ENCODE measurements at places on chromosomes 2 and 18.

- DNase-seq = no peak
Measured at GRCh38 chr2:110724820-110725219, 7.6 kb upstream of the ACOXL start.

DNA sequence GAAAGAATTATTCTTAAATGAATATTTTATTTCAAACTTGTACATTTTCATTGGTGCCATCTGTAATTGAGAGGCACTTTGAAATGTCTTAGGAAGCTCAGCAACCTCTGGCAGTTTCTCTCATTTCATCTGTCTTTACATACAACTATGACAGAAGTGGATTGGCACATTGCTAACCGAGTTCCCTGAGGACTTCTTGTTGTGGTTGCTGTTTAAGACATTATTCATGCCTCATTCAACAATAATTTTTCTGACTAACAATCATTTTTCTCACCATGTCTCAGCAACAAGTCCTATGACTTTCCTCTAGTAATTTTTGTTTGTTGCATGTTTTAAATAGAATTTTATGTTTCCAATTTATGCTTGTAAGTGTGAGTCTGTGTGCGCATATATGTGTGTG lies 284.0 kb upstream of the CWC22 start:
- DNase-seq = no peak

- DNase-seq = no peak
Measured at GRCh38 chr2:47708801-47709499, 74.0 kb upstream of the MSH6 start.

GRCh38 chr18:61597316-61597715 lies 264.1 kb downstream of the CDH20 start:
- no peak for DNase-seq

GRCh38 chr2:223008162-223008561 lies 43.8 kb upstream of the KCNE4 start:
- DNase-seq = no peak

DNA sequence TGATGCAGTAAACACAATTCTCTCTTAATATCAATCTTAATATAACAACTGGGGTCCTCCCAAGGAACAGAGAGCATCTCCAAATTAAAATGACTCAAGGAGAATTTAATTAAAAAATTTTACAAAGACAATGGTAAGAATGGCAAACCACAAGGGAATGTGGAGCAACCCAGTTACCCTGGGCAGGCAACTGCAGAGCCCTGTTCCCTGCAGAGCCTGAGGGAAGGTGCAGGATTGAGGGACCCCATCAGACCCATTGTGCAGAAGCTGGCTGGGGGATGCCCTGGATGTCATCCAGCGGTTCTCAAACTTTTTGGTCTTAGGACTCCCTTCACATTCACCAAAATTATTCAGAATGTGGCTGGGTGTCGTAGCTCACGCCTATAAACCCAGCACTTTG lies 262.8 kb downstream of the FBXO15 start:
- DNase-seq = no peak

DNA sequence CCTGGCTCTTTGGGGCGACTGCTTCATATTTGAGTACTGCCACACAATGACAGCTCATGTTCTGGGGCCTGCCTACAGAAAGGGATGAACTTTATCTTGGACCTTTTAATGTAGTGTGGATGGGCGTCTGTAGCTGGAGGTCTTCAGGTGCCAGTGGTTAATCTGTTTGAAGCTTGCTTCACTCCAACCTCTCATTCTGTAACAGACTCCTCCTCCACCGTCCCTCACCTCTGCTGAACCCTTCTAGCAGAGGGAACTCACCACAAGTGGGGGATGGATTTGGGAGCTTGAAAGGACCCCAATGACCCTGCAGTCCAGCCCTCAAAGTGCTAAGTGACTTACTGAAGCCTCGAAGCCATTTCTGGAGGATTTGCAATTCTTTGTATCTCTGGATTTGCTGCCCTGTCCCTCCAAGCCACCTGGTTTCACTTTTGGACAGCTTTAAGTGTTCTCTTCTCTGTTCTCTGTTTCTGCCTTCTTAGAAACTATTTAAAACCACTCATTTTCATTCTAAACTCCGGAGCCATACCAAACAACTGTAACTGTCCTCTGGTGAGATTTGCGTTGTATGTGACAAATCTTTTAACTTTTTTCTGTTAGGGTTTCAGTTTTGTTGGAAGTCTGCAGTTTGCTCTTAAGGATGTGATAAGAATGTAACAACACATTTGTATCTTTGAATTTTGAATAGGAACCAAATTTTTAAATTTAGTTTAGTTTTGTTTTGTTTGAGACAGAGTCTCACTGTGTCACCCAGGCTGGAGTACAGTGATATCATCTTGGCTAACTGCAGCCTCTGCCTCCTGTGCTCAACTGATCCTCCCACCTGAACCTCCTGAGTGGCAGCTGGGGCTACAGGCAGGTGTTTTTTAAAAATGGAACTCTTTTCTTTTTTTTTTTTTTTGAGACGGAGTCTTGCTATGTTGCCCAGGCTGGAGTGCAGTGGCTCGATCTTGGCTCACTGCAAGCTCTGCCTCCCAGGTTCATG lies 37.0 kb upstream of the CASP8 start:
- DNase-seq = no peak

DNA sequence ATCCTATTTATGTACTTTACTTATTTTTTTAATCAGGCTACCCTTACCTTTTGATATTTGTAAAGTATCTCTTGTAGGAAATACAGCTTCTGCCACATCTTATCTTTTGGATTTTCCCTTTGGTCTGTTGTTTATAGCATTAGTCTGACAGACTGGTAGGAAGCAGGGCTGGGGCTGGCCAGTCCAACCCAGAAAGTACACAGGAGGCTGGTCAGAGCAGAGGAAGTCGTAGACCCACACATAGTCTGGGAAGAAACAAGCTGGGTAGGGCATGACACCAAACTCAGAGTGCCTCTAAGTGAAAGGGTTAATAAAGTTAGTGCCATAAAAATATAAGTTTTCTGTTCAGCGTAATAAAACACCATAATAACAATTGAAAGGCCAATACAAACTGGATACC lies 51.7 kb downstream of the BOLA3 start:
- no peak for DNase-seq

DNA sequence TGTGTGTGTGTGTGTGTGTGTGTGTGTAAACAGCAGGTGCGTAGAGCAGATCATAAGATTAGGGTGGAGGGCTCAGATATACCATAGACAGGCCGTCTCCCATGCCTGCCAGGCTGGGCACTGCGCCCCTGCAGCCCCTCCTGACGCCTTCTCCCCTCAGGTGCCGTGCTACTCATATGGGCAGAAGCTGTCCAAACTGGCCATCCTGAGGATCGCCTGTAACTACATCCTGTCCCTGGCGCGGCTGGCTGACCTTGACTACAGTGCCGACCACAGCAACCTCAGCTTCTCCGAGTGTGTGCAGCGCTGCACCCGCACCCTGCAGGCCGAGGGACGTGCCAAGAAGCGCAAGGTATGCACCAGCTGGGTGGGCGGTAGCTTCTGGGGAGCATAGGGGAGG lies 10.0 kb downstream of the ATOH8 start:
- DNase-seq = no peak

GRCh38 chr2:186569897-186570296 lies 20.0 kb upstream of the ITGAV start:
- no peak for DNase-seq

DNA sequence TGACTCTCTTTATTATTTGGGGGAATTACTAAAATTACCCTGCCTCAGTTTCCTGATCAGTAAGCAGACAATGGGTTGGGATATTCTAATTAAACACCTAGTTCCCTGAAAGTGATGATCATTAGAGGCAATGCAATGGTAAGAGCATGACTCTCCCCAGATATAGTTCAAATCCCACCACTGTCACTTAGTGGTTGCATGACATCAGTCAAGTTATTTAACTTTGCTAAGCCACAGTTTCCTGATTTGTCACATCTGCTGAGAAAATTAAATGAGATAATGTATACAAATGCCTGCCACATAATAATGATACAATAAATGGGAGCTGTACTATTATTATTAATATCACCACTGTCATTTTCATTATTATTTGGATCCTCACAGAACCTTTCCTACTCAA lies 29.9 kb downstream of the ZEB2 start:
- DNase-seq = no peak

GRCh38 chr2:38592951-38593350 lies 9.8 kb downstream of the HNRNPLL start:
- no peak for DNase-seq

DNA sequence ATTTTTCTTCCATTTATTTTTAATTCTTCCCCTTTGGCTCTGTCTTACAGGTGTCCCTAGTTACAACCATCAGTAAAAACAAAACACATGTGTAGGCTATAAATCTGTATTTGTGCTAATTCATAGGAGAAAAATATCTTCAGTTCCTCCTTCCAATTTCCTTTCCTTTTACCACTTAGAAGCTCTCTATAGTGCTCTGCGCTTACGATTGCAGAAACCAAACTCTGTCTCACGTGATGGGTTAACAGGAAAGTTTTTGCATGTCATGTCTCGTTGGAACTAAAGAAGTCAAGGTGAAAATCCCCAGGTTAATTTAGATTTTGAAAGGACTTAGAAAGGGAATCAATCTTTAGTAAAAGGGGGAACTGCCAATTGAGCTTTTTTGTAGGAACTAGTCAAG lies 1390.5 kb upstream of the ZEB2 start:
- no peak for DNase-seq

- DNase-seq = no peak
Measured at GRCh38 chr2:128797092-128797491, 478.4 kb upstream of the HS6ST1 start.

GRCh38 chr18:70082430-70082829 lies 123.1 kb downstream of the RTTN start:
- no peak for DNase-seq

DNA sequence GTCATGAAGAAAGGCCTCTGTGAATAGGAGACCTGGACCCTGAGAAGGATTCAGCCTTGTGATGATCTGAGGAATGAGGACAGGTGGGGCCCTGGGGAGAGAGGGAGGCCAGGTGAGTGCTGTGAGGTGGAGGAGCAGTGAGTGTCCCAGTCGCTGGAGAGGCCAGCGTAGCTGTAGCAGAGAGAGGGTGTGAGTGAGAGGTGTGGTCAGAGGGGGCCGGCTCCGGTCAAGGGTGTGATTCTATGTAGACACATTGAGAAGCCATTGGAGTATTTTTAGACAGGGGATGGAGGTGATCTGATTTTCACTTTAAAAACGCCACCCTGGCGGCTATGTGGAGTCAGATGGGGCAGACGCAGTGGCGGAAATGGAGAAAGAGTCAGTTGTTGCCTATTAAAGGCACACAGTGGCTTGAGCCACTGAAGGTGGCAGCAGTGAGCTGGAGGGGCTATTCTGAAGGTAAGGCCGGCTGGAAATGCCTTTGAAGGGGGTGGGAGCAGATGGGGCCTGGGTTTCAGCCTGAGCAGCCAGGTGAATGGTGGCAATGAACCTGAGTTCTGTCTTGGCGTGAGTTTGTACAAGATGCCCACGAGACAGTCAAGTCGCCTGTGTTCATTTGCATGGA lies 55.6 kb downstream of the GREB1 start:
- DNase-seq = no peak

DNA sequence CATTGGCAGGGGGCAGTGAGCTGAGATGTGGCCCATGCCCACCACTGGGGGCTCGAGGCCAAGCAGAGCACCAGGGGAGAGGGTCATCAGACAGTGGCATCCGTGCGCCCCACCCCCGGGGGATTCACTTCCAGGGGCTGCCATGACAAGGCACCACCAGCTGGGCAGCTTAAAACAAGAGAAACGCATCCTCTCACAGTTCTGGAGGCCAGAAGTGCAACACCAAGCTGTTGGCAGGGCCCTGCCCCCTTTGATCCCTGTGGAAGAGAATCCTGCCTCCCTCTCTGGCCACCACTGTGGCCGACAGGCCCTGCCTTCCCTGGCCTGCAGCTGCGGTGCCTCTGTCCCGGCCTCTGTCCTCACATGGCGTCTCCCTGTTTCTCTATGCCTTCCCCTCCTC lies 187.7 kb upstream of the ID2 start:
- DNase-seq = no peak

DNA sequence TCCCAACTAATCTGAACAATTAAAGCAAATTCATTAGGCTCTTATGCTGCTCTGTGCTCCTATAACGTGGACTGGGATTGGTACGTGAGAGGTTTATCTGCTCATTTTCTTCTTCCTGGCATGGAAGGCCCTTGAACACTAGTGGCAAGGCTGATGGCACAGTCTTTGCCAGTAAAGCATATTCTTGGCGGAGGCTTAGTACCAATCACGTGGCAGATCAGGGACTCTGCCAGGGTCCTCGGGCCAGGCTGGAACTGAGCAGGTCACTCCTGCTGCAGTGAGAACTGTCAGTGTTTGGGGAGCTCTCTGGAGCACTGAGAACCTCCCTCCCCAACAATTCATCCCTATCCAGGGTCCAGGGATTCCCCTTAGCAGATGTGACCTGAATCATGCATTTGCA lies 3.7 kb upstream of the ALPK2 start:
- no peak for DNase-seq

- no peak for DNase-seq
Measured at GRCh38 chr2:161434118-161434517, 18.0 kb downstream of the TBR1 start.

DNA sequence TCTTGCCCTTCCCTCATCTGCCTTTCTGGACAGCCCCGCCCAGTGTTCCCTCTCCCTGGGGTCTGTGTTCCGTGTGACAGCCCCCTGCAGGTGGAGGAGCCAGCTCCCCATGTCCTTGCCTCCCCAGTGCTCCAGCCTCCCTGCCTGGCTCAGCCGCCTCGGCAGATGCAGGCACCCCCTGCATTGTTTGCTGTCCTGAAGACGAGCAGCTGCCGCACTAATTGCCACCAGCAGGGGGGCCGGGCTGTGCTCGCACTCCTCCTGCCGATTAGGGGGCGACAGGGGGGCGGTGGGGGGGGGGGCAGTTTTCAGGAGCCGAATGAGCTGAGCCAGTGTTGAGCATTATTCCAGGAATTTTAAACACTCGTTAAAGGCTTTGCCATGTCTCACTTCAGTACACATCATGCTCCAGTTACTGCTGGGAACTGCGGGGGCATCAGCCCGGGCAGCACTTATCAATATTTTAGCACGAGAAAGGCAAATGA lies 23.3 kb downstream of the SIX3 start:
- DNase-seq = no peak

DNA sequence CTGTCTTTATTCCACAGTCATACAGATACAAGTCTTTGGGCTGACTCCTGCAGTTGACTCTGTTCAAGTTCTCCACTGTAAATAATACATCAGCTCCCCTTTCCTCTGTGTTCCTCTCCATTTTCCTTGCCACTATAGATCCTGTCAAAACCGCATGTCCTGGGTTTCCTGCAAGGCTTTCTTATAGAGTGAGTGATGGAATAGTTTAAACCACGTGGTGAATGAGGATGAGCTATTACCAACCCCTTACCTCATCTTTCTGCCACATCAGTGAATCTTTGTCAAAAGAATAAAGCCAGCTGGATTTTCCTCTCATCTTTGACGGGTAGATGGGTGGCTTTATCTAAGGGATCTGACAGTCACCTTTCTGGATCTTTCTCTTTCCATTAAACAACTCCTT lies 3.9 kb upstream of the GALNT14 start:
- no peak for DNase-seq

- DNase-seq = no peak
Measured at GRCh38 chr2:156675896-156676295, 239.7 kb downstream of the GPD2 start.

DNA sequence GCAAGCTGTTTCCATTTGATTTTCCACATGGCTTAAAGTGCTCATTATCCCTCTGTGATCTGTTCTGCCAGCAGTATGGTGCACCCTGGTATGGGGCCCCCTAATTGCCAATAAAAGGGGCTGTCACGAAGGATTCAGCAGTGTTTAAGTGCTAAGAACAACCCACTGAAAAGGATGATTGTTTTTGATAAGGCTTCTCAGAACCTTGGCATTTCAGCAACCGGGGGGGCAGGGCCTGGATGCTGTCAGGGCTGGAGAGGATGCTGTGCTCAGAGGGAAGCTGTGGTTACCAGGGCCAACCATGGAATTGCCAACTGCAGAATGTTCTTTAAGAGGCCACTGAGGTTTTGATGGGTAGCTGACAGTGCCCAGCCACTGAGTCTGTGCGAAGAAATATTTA lies 117.8 kb downstream of the CTIF start:
- DNase-seq = no peak

Measured in stimulated activated CD8-positive, alpha-beta memory T cell treated with anti-CD3 and anti-CD28 coated beads, Interleukin-2, amount 100 ng/mL, for 1 hour (primary cell).